Regular cardiac myocyte (primary cell): ENCODE measurements at places on chromosomes 1 and 21. TPM values are rescaled to one million over a fixed set of nuclear protein-coding genes. Genes with fewer than 3 reads are reported as not detected.

Gene ZYG11A
- total RNA-seq, result 0.28 and 2.3 TPM in 2 replicates

Gene ADCY10
- total RNA-seq, result 0.19 and 0.56 TPM in 2 replicates

Gene SPRR2A
- total RNA-seq, result not detected in 2 replicates

Gene DDX20
- 13.5 and 26.5 TPM in 2 replicates for total RNA-seq

Gene VWA5B1
- not detected in 2 replicates for total RNA-seq

Gene C1orf210
- total RNA-seq, result not detected in 2 replicates

Gene LCE1A
- total RNA-seq, result not detected in 2 replicates

Gene HDAC1
- 53.0 and 92.6 TPM in 2 replicates for total RNA-seq

Gene XCL2
- total RNA-seq, result not detected in 2 replicates

Gene ZNF648
- total RNA-seq, result not detected in 2 replicates

Gene FAM229A
- 0.58 and 1.1 TPM in 2 replicates for total RNA-seq

Gene UBE2U
- total RNA-seq, result not detected in 2 replicates

Gene SH3BGR
- total RNA-seq, result 3.3 and 6.8 TPM in 2 replicates

Gene GPN2
- 7.5 and 8.7 TPM in 2 replicates for total RNA-seq

Gene PAPPA2
- total RNA-seq, result 2.9 and 4.8 TPM in 2 replicates

Gene SPATA21
- total RNA-seq, result not detected in 2 replicates

Gene MEX3A
- total RNA-seq, result 1.1 and 1.2 TPM in 2 replicates

Gene PCBP3
- total RNA-seq, result 1.5 and 6.2 TPM in 2 replicates

Gene FCRL4
- not detected in 2 replicates for total RNA-seq

Gene CCDC17
- 0.58 and 0.85 TPM in 2 replicates for total RNA-seq

Gene LYPD8
- 0.28 TPM in 1 of 2 replicates, not detected in the other for total RNA-seq
